ENCODE measurements at places on chromosomes 5 and 9. TPM values are rescaled to one million over a fixed set of nuclear protein-coding genes. Genes with fewer than 3 reads are reported as not detected.

- no peak for DNase-seq
Measured at GRCh38 chr9:131708226-131709002, 31.5 kb downstream of the RAPGEF1 start.

DNA sequence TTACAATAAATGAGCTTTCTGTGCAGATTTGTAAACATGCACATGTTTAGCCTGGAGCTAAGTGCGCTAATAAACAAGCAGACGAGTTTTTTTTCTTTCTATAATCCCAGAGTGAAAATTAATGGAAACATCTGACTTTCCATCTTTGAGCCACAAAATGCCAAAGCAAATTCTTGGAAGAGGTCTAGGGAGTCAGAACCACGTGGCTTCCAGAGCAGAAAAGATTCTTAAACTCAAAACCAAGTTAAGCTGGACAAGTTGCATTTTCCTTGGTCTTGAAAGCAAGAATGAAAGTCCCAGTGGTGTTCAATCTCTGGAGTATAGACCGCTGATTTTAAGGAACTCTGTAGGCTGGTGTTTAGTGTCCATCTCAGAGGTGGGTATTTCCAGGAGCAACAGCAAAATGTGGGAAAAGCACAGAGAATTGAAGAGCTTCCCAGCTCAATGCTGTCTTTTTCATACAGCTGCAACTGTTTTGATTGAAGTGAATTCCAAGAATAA is 71.4 kb downstream of the MYO10 start:
- DNase-seq = peak; percentile 25

DNA sequence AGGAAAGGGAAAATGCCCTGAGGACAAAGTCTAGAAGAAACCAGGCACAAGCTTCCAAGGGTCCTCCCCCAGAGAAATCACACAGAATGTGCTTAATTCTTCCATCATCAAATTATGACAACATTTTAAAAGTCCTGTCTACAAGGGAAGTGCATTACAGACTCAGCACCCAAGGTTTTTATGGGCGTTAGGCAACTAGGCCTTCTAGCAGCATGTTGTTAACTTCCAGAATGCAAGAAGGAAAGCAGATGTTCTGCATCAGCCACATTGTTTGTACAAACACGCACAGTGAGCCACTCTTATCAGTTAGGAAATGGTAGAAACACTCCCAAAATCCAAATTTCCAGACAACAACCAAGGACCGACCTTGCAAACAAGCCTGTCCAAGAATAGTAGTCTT is 26.5 kb downstream of the SMC5 start:
- DNase-seq = peak; percentile 6

- DNase-seq = no peak
Measured at GRCh38 chr5:97547999-97548738, 365.1 kb upstream of the RIOK2 start.

DNA sequence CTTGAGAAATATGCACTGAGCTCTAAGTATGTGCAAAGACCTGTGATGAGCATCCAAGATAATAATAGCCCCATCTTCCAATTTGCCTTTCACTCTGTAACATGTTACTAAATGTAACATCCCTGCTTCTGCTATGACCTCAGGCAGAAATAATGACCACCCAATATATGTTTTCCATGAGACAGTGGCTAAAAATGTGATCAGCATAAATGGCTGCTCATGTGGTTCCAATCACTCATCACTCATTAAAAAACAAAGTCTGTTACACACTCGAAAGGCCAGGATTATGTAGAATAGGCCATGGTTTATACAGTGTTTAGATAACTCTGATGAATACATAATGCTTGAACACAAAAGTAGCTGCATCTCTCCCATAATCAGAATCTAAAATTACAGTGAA is 71.4 kb upstream of the MOCS2 start:
- DNase-seq = no peak

Gene XRCC4
- total RNA-seq = 20.8 TPM

Measured in RPMI7951 (cell line).